HT1080 (cell line): ENCODE measurements at places on chromosomes 6 and 20. TPM values are rescaled to one million over a fixed set of nuclear protein-coding genes. Genes with fewer than 3 reads are reported as not detected.

- DNase-seq: peak; percentile 74
Observed at GRCh38 chr20:7859356-7859802, 80.9 kb downstream of the HAO1 start.

- no peak for DNase-seq
Observed at GRCh38 chr6:136192902-136193301, 57.2 kb downstream of the MTFR2 start.

Gene GABRR2
- total RNA-seq: 0.10 TPM in 1 of 2 replicates, not detected in the other

Gene OPN5
- not detected in 2 replicates for total RNA-seq
